ENCODE measurements at places on chromosomes 1 and 21.

DNA sequence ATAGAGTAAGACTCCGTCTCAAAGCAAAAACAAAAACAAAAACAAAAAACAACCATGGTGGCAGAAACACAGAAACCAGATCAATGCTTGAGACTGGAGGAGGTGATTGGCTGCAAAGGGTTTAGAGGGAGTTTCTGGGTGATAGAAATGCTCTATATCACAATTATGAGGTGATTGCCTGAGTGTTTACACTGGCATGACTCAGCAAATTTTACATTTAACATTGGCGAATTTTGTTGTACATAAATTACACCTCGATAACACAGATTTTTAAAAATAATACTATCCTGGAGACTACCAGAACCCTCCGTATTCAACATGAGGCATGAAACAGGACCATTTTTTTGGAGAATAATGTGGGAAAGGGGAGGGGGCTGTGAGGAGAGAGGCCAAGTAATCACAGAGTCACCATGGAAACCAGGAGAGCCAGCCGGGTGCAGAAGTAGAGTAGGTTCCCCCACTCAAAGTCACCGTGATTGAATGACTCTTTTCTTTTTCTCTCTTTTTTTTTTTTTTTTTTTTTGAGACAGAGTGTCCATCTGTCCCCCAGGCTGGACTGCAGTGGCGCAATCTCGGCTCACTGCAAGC is 24.3 kb downstream of the HEYL start:
- no peak for DNase-seq

GRCh38 chr1:108823632-108824031 is 33.3 kb downstream of the AKNAD1 start:
- no peak for DNase-seq

DNA sequence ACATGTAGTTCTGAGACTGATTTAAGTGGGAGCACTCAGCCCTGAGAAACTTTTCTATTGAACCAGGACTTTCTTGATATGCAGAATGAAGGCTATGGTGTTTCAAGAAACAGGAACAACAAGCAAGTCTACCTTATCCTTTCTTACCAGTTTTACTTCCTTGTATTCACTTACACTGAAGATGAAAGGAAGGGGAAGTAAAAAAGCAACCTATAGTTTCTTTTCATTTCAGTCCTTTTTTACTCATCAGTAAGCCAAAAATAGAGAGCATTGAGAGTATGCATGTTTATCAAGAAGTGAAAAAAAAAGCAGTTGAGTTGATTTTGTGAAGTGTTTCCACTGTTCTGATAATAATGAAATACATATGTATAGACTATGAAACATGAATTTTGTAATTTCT is 1010.3 kb downstream of the AMY1C start:
- no peak for DNase-seq

- no peak for DNase-seq
Observed at GRCh38 chr21:33076600-33077329, 6.8 kb downstream of the OLIG1 start.

DNA sequence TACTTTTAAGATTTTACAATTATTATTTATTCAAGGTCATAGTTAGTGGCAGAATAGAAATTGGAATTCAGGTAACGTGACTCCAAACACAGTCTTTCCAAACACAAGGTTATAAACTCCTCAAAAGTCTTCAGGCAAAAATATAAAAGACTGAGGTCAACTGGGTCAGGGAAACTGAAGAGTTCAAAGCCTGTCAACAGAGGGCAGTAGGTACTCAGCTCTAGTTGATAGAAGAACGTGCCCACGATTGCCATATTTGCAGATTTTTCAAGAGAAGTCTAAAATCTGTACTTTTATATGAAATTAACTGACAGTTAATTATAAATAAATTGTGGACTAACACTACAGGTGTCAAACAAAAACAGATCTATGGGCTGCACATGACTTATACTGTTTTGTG is 135.0 kb downstream of the LHX4 start:
- DNase-seq = no peak

- no peak for DNase-seq
Observed at GRCh38 chr1:161836018-161836417, 69.9 kb downstream of the ATF6 start.

- no peak for DNase-seq
Observed at GRCh38 chr21:15659753-15660422, 69.9 kb upstream of the USP25 start.

DNA sequence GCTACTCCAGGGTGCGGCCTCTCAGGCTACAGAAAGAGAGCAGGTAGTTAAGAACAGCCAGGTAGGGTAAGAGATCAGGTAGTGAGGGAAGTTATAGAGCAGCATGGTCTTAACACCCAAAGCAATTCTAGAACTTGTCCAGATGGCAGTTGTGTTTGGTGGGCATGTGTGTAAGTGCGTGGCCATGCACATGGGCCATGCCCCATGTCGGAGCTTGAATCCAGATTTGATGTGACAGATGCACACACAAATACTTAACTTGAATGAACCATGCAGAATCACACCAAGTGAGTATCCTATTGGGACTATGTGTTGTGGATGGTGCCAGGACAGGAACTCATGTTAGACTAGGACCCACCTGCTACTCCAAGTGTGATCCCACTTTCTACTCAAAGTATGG is 145.7 kb upstream of the HMGB4 start:
- DNase-seq = no peak

DNA sequence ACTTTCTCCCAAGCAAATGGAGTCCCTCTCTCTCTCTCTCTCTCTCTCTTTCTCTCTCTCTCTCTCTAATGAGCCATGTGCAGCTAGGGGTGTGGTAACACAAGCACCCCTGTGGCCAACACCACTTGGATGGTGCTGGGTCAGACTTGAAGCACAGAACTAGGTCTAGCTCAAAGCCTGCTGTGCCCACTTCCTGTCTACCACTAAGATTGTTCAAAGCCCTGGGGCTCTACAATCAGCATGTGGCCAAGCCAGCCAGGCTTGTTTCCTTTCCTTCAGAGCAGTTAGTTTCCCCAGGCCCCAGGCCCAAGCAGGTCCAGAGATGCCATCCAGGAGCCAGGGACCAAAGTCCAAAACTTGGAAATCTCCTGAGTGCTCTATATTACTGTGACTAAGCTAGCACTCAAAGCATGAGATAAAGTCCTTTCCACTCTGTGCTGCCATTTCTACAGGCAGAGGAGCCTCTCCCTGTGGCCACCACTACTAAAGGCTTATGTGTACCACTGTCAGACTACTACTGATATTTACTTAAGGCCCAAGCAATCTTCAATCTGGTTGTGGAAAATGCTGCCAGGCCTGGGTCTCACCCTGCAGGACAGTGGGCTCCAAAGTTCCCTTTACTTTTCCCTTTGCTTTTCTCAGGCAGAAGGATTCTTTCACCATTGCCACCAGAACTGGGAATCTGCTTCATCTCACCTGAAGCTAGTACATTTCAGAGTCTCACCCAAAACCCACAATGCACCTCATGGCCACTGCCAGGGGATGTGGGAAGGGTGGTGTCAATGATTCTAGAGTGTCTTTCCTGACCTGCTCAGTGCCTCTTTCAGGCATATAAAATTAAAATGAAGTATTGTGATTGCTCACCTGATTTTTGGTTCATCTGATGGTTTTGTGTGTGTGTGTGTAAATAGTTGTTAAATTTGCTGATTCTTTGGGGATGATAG is 999.5 kb downstream of the NCAM2 start:
- no peak for DNase-seq

- DNase-seq = peak; percentile 72
Observed at GRCh38 chr1:205458777-205459566, 3.1 kb upstream of the BLACAT1 start.

DNA sequence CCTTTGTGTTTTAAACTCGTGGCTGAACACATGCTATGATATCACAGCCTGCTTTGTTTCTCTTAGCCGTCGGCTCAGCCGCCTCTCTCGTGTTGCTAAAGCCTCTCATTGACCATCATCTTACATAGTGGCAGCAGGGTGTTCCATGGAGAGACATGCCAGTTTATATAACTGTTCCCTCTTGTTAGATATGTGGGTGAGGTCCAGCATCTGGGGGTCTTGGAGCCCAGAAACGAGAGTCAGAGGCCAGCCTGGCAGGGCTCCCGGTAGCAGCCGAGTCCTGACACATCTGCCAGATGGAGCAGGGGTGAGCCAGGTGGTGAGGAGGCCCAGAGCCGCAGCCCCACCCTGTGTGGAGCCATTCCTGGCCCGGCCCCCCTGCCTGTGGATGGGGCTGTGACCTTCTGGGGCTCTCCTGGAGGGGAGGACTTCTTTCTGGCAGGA is 11.9 kb downstream of the PODN start:
- DNase-seq = peak; percentile 48

DNA sequence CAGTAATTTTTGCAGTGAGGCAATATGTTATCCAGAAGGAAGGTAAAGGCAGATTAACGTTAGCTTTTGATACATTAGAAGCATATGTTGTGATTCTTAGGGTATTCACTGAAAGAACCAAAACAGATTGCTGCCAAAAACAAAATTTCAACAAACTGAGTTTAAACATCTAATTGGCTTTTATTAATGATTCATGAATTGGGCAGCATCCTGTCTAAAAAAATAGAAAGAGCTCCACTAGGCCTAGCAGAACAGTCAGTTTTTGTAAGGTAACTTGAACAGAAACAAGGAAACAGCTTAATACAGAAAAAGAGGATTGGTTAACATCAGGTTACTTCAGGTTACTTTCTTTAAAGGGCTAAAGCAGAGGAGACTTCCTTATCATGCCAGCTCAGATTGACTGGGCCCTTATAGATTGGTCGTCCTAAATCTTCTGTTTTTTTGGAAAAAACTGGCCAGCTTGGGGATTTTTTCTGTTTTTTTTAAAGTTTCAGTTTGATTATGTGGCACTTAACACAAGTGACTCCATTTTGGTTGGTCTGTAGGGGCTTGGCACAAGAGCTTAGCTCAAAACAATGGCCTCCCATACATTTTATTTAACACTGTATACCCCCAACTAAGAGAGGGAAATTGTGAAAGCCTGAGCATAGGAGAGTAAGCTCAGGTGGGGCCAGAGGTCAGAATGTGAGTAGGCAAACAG is 36.8 kb upstream of the GALNT2 start:
- DNase-seq = no peak

DNA sequence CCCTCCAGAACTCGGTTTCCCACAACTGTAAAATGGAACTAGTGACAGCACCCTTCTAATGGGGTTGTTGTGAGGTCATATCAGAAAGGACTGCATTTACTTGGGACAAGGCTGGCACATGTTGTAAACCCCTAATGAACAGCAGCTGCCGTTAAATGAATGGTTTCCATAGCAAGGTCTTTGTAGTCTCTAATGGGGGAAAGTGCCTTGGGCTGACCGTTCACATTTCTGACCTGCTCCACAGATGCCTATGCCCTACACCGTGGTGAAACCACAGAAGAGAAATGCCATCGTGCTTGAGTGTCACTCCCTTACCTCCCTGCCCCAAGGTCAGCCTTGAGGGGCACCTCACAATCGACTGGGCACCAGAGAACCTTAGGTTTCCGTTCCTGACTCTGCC is 143.1 kb downstream of the ZSCAN20 start:
- DNase-seq = no peak

DNA sequence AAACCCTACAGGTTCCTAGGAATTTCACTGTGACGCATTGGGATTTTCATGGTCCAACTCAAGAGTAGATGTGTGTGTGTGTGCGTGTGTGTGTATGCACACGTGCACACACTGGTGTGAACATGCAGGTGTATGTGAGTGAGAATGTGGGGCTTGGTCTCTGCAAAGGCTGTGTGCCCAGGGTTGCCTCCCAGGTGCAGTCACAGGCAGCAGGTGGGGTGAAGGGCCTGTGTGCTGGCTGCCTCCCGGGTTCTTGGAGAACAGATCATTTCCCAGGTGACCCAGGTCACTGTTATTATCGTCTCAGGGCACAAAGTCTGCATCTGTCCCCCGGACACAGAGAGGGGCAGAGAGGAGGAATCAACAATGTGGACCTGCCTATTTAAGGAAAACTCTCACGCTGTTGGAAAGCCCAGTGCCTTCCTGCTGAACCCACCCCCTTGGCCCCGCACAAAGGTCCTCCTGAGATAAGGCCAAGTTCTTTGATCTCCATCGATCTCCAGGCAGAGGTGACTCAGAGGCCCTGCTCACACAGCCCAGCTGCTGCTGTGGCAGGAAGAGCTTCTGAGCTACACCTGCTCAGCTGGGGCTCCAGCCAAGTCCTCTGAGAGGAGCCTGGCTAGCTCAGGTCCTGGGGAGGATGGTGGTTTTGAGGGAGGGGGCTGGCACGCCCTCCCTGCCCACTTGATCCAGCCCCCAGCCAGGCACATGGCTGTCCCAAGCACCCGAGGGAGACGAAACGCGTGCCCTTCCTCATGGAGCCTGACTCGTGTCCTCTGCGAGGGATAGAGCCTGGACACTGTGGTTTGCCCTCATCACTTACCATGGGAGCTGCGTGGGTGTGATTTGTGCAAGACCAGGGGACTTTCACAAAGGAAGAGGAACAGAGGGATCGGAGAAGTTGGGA is 134.0 kb upstream of the ARHGEF16 start:
- DNase-seq = no peak

- no peak for DNase-seq
Observed at GRCh38 chr1:153507926-153508583, 27.7 kb downstream of the S100A6 start.

DNA sequence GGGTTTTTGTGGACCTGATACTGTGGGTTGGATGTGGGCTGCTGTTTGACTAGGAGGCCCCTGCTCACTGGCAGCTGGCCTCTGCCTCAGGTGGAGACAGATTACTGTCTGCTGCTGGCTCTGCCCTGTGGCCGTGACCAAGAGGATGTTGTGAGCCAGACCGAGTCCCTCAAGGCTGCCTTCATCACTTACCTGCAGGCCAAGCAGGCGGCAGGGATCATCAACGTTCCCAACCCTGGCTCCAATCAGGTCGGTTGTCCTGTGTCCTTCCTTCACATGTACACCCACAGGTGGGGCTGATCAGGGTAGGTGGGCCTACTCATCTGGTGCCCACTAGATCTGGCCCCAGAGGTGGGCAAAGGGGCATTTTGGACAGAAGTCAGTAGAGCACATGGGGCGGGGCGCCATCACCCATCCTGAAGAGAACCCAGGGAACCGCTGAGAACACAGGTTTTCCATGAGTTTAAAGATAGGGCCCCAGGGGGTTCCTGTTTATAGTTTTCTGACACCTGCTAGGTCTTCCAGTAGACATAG is 37.2 kb downstream of the ZBTB17 start:
- DNase-seq = no peak

DNA sequence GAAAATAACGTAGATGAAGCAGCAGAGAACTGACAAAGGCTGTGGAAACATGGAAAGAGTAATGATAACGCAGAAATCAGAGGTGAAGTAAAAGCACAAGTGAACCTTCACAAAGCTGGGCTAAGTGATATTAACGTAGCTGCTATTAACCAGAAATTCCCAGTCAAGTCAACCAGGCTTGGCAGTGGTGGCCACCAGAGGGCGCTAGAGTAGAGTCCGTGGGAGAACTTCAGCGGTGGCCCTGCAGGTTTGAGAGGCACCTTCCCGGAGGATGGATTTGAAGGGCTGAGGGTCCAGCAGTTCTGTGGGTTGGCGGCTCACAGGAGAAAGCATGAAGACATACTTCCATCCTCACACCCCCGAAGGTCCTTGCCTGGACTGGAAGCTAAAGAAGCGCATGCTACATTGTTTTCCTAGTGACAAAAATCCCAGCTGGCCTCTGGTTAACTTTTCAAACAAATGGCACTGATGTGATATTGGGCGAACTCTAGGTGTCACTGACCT is 81.7 kb upstream of the ZNF648 start:
- peak; percentile 93 for DNase-seq
